Activated CD4-positive, alpha-beta T cell treated with anti-CD3 and anti-CD28 coated beads, Interleukin-10, Interleukin-2, amounts not matched to agents 100 ng/mL and 50 ng/mL, durations not matched to agents 16 hours and 8 hours (primary cell): ENCODE measurements at places on chromosomes 1 and 21.

GRCh38 chr1:186747661-186748060 lies 67.4 kb upstream of the PTGS2 start:
- DNase-seq = no peak

- no peak for DNase-seq
These were observed 62.3 kb downstream of the OPTC start for GRCh38 chr1:203556047-203556851.

GRCh38 chr1:101243751-101244150 lies 6.9 kb downstream of the S1PR1 start:
- DNase-seq = no peak

DNA sequence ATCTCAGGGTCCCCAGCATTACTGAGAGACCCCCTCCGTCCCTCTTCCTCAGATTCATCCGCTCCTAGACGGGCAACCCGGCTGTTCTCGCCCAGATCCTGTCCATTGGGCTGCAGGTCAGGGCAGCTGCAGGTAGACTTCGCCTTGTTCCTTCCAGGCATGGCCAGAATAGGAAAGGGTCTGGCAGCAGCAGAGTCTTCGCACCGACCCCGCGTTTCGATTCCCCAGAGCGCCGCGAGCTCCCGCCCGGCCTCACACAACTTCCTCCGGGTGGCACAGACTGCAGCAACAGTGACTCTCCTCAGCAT lies 265 bp downstream of the NRDC start:
- no peak for DNase-seq

DNA sequence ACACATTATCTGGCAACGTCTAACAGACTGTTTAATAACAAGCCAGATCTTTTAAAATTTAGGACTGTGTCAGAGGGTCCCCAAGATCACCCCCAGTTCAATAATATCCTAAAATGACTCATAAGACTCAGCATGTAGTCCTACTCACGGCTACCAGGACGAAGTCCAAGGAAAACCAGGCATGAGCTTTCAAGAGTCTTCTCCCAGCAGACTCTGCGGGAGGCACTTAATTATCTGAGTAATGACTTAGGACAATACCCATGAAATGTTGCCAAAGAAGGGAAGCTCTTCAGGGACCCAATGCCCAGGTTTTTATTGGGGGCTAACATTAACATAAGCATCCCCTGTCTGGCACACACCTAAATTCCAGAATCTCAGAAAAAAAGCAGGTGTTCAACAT lies 7.0 kb downstream of the HFM1 start:
- DNase-seq = no peak

GRCh38 chr1:213120386-213120785 lies 69.3 kb downstream of the RPS6KC1 start:
- DNase-seq = no peak

- no peak for DNase-seq
These were observed 45.5 kb downstream of the CACHD1 start for GRCh38 chr1:64515427-64515826.

DNA sequence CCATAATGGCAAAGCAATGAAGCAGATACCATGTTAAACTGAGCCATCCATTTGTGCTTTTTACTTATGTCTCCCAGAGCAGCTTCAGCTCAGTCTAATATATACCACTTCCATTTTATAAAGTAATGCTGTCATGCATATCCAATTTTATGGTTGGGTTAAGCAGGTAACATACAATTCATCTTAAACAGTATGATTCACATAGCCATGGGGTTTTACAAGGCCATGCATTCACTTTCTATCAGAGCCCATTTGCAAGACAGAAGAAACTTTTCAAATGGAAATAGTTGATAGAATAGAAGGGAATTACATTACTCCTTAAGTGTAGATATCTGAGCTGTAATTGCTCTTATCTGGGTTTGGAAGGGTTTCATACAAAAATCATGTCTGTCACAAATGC lies 580.5 kb upstream of the CXADR start:
- DNase-seq = no peak

GRCh38 chr1:224884361-224884801 lies 45.1 kb upstream of the DNAH14 start:
- DNase-seq = no peak
